ENCODE measurements at places on chromosomes 6 and 20.

DNA sequence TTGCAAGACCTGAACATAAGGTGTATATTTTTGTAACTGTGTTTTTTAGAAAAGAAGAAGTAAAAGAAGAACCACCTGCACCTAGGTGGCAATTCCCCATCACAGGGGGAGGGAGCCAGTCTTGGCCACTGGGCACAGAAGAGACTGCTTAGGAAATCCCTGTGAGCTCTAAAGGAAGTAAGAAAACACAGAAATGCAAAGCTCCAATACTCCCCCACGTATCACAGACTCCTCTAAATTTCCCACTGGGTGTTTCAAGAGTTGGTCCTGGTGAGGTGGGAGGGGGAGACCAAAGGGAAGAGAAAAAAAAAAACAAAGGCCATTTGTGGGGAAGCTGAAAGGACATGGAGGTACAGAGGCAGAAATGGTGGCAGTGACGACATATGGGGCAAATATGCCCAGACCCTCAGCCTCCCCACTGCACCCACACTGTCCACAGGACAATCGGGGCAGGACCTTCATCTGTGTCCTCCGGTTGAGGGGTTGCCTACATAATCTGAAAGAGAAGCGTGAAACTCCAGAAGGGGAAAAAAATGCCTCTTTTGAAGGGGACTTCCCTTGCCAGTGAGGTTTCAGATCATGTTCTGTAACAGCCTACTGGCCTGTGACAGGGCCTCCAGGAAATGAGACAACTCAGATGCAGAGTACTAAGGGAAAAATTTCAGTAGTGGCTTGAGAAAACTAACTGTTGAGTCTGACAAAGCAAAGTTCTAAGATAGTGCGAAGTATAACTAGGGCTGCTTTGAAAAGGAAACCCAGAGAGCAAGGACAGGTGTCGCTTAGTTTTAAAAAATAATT, 226.2 kb upstream of the MARCKS start:
- DNase-seq: no peak

DNA sequence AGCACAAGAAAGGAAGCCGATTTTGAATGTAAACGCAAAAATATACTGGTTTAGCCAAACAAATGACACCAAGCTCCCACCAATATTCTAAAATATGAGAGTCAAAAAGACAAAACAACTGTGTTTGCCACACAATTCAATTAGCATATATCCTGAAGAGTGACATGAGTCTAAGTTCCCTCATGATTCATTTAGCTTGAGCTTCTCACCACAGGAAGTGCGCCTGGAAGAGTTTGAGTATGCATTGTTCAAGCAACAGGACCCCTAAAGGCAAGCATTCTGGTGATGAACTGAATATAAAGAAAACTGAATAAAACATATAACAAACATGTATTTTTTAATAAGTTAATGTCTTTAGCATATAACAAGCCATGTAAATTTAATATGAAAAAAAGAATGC, 115.2 kb upstream of the RUNX2 start:
- DNase-seq: no peak

DNA sequence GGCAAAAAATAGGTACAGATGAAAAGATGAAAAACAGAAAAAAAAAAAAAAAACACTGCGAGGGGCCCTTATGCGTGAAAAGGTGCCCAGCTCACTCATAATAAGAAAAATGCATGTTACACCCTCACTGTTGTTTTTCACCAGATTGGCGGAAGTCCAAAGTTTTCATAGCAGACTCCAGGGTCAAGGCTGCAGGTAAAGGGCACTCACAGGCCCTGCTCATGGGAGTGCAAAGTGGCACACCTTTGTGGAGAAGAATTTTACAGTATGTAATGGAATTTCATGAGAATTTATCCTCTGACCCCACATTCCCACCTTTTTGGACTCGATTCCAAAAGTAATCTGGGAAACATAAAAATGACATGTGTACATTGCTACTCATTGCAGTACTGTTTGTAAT, 108.2 kb downstream of the CDKAL1 start:
- DNase-seq: no peak

GRCh38 chr6:161374971-161375873, 101.4 kb upstream of the AGPAT4 start:
- DNase-seq: no peak

DNA sequence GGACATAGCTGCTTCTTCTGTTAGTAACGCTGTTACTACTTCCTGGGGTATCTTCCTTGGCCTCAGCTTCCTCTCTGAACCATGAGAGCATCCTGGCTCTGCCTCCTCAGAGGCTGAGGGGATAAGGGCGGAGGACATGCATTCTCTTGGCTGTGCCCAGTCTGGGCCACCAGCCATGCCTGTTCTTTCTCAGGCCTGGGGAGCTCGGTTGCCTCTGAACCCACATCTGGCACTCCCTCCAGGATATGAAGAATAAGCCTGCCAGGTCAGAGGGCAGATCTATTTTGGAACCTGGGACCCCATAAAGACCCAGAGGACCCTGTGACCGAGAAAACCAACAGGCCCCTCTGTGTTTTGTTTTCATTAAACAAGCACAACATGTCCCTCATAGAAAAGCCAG, 6.6 kb upstream of the ANGPT4 start:
- no peak for DNase-seq

- no peak for DNase-seq
These were observed 57.2 kb downstream of the BCAS4 start for GRCh38 chr20:50852085-50852484.

DNA sequence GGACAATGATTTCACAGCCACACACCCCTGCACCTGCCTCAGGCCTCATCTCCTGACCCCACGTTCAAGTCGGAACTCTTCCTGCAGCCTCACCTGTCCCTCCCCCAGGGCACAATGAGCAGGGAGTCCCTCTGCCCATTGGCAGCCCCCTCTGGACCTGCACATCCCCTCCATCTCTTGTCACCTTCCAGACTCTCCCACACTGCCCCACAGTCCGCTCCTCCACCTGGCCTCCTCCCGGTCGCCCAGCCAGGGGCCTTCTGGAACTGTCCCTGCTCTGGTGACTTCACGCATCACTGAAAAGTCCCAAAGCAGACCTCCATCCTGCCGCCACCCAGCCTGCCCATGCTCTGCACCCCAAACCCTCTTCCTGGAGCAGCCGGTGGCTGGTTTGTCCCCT, 4.7 kb downstream of the CTSZ start:
- DNase-seq: no peak

DNA sequence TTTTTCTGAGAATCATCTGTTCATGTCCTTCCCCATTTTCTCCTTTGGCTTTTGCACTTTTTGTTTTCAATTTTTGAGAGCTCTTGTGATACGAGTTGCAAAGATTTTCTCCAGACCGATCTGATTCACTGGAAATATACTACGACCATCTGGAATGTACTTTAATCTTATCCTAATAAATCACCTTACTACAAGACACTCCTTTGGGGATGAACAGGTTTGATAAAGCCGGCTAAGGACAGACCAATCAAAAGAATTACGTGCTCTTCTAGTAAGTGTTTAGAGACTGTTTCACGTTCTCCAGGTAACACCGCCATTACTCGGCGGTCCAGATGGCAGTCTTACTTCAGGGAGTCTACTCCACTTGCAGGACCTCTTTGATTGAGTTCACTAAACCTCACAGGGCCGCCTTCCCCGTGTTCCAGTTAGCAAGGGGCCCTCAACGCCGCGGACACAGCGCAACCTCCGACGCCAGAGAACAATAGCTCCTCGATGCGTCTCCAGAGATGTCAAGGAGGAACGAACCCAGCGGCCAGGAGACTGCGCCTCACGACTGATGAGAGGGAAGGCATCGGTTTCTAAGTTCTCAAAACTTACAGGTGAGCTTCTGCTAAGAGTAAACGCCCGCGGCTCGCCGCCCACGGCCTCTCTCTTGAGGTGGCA, 920 bp upstream of the WTAP start:
- no peak for DNase-seq

GRCh38 chr6:168355716-168356522, 36.3 kb upstream of the DACT2 start:
- no peak for DNase-seq

DNA sequence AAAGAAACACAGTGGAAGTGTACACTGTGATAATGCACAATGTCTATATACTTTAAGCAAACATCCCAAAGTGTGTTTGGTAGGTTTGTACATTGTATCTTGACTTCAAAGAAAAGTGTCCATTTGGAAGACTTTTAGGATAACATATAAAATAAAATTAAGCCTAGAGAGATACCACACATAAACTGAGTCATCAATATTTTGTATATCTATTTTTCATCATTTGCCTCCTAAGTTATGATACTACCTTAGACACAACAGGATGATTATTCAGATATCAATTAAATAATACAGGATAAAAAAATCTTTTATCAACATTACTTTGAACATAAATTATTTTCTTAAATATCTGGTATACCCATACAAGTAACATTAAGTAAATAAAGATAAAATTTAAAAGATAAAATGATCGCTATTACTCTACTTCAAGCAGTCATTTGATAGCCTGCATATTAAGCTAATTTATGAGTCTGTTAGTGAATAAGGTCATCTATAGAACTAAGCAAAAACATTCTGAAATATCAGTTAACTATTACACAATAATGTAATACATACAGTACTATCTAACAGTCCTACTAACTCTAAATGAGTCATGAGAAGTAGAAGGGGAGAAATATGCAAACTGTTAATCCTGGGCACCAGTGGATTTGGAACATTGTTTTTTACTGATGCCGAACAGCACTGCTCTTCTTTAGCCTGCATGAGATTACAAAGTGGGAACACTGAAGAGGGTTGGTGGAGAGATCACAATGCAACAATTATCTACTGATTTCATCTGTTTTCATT, 158.4 kb upstream of the SIM1 start:
- no peak for DNase-seq

DNA sequence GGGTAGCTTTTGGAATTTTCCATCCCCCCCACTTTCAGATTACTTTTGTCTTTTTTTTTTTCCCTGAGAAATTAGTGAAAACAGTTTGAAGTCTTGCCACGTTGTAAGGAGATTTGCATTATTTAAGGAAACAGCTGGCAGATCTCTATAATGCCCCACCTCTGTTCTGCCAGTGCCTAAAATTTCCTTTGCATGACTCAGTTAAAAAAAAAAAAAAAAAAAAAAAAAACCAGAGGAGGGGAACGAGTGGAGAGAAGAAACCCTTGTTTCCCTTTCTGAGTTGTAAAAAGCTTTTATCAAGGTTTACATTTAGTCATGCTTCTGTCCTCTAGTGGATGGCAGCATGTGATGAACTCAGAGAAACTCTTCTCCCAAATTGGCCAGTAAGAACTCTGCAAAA, 33.5 kb downstream of the CARMIL1 start:
- no peak for DNase-seq

- DNase-seq: no peak
These were observed 22.9 kb upstream of the NNAT start for GRCh38 chr20:37498066-37498665.

GRCh38 chr20:32474009-32474716, 111.0 kb downstream of the NOL4L start:
- DNase-seq: no peak

GRCh38 chr6:21163110-21163837, 430.3 kb upstream of the SOX4 start:
- peak; percentile 85 for DNase-seq

- DNase-seq: no peak
These were observed 80.2 kb upstream of the ASF1A start for GRCh38 chr6:118813775-118814174.

- no peak for DNase-seq
These were observed 136.0 kb downstream of the MMUT start for GRCh38 chr6:49327005-49327404.

DNA sequence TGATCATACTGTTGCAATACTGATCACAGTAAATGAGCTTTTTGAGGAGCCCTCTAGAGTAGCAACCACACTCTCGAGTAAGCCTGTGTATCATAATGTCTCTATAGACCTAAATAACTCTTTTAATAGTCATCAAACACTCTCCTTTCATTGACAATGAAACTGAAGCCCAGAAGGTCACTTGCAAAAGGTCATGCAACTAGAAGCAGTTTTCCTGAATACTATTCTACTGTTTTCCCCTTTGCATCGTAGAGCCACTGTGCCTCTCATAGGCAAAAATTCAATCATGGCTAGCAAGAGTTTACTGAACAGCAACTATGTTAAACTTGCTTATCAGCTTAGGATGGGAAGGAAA, 105.3 kb downstream of the HIVEP2 start:
- no peak for DNase-seq

DNA sequence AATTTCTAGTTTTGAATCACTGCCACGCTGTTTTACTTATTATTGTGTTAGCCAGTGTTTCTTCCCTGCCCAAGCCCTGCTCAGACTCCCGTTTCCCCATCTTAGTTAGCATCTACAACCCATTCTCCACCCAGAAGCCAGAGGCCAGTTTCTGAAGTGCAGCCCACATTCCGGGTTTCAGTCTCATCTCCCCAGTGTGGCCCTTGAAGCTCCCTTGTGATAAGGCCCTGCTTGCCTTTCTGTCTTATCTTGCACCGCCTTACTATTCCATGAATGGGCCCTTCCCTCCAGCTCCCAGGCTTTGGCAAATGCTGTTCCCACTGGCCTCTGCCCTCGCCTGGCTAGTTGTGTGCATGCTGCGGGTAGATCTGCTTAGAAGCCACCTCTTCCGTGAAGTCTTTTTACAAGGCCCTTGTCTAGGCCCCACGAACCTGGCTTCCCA, 41.1 kb downstream of the TOX2 start:
- no peak for DNase-seq

GRCh38 chr6:47743744-47744143, 38.1 kb upstream of the OPN5 start:
- DNase-seq: no peak

GRCh38 chr6:90460051-90460450, 126.8 kb downstream of the MAP3K7 start:
- no peak for DNase-seq

GRCh38 chr20:24676978-24677370, 207.5 kb downstream of the SYNDIG1 start:
- no peak for DNase-seq

DNA sequence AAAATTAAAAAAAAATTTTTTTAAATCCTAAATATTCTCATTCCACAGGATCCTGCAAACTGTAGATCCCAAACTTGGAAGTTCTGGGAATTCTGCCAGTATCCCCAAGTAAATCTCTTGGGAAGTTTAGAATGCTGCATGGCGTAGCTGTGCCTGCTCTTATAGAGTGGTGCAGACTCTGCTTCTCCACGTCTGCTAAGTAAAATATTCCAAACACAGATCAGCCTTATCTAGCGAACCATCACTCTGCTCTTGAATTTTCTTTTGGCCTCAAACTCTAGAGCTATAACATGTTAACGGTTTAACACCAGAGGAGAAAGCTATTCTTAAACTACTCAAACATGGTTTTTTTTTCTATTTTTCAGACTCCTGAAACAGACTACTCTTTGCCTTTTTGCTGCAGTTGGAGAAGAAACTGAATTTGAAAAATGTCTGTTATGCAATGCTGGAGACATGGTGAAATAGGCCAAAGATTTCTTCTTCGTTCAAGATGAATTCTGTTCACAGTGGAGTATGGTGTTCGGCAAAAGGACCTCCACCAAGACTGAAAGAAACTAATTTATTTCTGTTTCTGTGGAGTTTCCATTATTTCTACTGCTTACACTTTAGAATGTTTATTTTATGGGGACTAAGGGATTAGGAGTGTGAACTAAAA, 138.5 kb upstream of the AKAP12 start:
- DNase-seq: no peak

- no peak for DNase-seq
These were observed 580.1 kb downstream of the TFAP2B start for GRCh38 chr6:51398793-51399192.

GRCh38 chr6:127483399-127484055, 24.3 kb upstream of the KIAA0408 start:
- no peak for DNase-seq

GRCh38 chr20:59829054-59829785, 104.2 kb downstream of the SYCP2 start:
- DNase-seq: no peak

- no peak for DNase-seq
These were observed 53.0 kb downstream of the FARS2 start for GRCh38 chr6:5314191-5314865.

- DNase-seq: no peak
These were observed 514.1 kb downstream of the GRIK2 start for GRCh38 chr6:101907356-101908217.
